ENCODE measurements at places on chromosomes 2 and 18.

DNA sequence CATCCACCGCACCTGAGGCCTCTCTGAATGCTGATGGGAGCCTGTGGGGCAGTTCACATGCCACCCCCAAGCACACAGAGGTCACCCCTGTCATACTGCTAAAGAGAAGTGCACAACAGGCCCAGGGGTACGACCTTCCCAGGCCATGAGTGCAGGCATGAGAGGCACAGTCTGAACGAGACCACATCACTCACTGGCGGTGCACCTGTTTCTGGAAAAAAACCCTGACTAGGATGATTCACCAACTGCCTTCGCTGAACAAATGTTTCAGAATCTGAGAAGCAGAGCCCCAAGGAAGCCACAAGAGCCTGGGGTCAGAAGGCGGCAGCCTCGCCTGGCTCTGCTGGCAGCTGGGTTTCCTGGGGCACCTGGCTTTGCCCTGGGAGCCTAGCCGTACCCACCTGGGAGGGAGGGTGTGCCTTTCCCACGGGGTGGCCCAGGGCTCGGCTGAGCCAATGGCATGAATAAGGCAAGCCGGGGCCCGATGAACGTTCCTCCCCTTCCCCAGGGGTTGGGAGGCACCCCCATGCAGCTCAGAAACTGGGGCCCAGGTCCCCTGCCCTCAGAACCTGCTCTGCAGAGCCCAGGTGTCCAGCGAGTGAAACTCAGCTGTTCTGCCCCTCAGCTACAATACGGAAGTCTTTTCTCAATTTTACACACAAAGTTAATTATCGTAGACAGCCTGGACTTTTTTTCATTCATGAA is 73.8 kb downstream of the HDAC4 start:
- DNase-seq, result peak; percentile 58

DNA sequence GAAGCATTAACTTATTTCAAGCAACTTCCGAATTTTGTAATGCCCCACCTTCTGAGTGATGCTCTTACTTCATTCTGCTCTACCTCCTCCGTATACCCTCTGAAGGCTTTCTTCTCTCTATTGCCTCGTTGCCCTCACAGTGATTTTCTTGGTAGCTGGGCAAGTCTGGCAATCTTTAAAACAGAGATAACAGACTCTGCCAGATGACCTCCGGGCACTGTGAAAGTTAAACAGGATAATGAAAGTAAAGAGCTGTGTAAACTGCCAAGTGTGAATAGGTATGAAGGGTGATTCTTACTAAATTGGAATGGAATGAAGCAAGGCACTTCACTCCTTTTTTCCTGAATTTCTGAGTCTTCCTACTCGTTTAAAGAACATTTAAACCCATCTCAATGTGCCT is 207.3 kb upstream of the GYPC start:
- no peak for DNase-seq

- no peak for DNase-seq
Measured at GRCh38 chr2:15579641-15580040, 12.0 kb upstream of the DDX1 start.

DNA sequence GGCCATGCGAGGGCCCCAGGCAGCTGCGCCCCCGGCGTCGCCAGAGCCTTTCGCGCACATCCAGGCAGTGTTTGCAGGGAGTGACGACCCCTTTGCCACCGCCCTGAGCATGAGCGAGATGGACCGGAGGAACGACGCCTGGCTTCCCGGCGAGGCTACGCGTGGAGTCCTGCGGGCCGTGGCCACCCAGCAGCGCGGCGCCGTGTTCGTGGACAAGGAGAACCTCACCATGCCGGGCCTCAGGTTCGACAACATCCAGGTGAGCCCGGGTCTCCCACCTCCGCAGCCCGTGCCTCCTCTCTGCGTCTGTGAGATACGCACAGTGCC is 8.9 kb downstream of the TRAPPC12 start:
- DNase-seq, result no peak

GRCh38 chr2:239106314-239106908 is 258.5 kb downstream of the TWIST2 start:
- no peak for DNase-seq

GRCh38 chr2:105842555-105842954 is 97.8 kb downstream of the NCK2 start:
- no peak for DNase-seq

- DNase-seq, result no peak
Measured at GRCh38 chr2:197893403-197894177, 89.2 kb downstream of the PLCL1 start.

DNA sequence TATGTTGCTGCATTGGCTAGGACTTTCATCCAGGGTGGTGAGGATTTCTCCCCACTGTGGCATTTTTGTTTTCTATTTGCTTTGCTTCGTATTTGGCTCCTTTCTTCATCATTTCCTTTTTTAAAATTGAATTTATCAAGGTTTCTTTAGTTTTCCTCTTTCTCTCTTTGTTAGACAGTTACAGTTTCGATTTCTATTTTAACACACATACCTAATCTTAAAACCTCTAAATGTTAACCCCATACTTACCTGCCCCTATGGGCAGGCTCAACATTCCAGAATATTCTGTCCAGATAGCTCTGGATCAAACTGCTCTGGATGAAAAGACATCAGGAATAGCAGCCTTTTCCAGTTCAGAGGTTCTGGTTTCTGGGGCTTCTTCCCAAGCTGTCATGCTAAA is 49.2 kb downstream of the DIPK1C start:
- no peak for DNase-seq

GRCh38 chr2:33681364-33681757 is 82.3 kb upstream of the FAM98A start:
- DNase-seq, result no peak

DNA sequence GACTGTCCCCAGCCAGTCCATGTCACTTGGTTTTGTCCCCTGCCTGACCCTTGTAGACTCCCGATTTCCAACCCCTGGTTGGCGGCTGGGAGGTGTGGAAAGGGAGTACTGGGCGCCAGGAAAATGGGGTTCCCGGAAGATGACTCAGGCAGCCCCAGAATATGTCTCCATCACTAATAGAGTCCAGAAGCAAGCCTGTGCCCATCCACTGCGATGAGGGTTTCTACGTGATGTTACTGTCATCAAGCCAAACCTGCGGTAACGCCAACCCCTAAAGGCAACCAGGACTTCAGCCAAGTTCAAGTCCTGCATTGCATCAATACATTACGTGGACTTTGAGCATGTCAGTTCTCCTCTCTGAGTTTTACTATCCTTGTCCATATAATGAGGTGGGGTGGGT is 62.0 kb upstream of the TAF1B start:
- no peak for DNase-seq

DNA sequence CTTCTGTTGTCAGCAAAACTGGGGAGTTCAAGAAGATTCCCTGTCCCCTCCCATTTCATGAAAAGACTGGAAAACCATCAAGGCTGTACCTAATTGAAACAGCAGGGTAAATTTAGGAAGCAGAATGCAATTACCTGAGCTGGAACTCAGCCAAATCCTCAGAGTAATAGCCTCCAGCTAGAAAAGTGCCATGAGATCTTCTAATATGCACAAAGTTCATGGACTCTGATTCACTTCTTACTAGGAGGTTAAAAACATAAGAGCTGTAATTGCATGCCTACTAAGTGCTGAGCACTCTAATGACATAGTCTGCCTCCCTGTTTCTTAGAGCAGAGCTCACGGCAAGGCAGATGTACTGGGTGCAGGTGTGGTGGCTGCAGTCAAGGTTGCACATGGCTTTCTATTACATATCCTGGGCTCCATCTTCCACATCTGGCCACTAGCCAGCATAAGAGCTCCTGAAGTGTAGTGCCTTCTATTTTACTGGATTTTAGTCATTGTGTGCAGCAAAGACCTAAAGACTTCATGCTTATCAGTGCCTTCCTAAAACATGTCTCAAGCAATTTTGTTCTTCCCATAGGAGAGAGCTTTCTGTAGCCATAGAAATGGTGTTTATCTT is 341.7 kb downstream of the PTPRM start:
- no peak for DNase-seq

DNA sequence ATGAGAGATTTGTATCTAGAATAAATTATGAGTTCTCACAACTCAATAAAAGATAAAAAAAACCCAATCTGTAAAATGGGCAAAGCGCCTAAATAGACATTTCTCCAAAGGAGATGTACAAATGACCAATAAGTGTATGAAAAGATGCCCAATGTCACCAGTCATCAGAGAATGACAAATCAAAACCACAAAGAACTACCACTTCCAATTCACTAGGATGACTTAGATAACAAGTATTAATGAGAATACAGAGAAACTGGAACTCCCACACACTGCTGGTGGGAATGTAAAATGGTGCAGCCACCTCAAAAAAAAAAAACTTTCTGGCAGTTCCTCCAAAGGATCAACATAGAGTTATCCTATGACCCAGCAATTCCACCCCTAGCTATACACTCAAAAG is 17.4 kb upstream of the COL6A3 start:
- DNase-seq, result no peak

GRCh38 chr2:104213758-104214157 is 640.2 kb upstream of the POU3F3 start:
- no peak for DNase-seq

DNA sequence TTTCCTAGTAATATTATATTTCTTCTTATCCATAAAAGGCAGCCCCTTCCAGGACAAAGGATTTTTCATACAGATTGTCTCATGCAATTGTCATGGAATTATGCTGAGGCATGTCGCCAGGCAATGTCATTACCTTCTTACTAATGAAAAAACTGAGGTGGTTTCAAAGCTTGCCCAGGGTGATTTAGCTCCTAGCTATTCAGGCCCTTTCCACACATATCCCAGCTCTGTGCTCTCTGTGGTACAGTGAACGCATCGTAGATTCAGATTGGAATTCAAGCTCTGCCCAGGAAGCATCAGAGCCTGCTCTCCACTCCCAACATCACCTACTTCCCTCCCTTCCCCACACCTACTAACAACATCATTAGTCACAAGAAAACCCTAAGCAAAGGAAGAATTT is 60.1 kb downstream of the ATP8B1 start:
- DNase-seq, result no peak

DNA sequence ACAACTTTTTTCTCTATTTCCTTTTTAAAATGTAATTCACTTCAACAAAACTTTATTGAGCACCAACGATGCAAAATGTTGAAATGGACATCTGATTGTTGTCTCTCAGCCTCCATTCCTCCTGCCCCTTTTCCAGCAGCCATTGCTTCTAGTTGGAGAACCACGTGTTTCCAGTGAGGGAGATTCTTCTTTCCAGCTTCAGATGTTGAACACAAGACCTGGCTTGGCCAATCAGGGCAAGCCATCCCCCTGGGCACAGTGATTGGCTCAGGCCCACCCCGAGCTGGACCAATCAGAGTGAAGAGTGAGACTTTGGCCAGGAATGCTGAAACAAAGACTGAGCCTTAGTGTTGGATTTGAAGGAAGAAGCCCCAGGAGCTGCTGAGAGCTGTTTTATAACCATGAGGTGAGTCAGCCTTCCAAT is 59.0 kb downstream of the E2F6 start:
- DNase-seq, result no peak

DNA sequence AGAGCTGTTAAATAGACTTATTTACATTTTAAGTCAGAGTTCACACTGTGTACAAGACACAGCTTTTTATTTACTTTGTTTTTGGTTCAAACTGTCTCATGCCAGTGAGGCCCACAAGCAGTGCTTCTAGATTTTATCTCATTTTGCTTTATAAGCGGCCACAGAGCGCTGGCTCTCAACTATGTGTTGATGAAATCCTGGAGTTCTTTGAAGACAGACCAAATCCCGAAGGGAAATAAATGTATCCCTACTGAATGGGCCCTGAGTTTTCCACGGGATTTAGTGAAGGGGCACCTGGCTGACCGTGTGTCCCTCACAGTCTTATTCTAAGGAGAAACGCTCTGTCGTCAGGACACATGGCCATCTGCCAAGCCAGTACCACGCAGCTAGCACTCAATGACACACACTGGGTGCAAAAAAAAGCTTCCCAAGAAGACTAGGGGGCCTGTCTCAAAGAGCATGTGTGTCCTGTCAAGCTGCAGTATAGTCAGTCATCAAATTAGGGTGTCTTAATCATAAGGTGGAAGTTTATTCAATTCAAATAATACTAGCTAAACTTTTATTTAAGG is 23.4 kb downstream of the LYPD1 start:
- no peak for DNase-seq

- DNase-seq, result no peak
Measured at GRCh38 chr2:205776139-205776538, 93.8 kb downstream of the NRP2 start.

DNA sequence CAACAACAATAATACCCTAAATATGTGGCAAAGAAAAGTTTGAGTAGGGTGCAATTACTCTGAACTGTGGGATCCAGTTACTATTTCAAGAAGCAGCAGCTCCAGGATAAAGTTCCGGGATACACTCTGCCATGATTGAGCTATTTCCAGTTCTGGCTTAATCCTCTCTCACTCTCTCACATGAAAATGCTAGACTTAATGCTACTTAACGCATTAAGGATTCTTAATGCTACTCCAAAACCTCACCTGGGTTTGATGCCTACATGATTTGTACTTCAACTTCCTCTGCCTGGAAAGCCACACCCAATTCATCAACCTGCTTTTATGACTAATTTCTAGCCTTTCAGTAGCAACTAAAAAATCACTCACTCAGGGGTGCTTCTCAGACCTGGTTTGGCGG is 151.1 kb upstream of the HNMT start:
- DNase-seq, result no peak

- DNase-seq, result no peak
Measured at GRCh38 chr2:88082781-88083180, 15.2 kb downstream of the SMYD1 start.

DNA sequence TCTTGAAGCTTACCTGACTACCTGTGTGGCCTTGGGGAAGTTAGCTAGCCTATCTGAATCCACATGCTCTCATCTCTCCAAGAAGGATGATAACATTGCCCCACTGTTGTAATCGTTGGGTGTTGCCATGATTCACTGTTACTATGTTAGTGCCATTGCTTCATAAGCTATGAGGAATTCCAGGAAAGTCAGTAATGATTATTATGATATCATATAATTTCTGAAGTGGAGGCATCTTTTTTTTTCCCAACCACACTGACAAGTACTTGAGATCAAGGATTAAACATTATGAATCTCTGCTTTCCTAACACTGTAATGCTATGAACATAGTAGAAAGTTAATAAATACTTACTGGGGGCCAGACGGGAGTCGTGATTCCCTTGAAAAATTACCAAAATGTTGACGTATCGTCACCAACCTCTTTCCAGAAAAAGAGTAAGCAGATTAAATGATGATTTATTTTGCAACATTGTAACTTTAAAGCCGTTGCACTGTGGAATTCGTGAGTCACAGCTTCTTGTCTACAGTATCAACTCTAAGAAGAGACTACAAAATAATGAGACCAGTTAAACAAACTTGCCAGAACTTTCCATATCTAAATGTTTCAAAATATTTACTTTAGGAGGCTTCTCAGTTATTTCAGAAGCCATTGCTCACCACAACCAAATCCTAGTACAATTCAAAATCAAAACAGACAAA is 459.9 kb downstream of the PIK3C3 start:
- no peak for DNase-seq

DNA sequence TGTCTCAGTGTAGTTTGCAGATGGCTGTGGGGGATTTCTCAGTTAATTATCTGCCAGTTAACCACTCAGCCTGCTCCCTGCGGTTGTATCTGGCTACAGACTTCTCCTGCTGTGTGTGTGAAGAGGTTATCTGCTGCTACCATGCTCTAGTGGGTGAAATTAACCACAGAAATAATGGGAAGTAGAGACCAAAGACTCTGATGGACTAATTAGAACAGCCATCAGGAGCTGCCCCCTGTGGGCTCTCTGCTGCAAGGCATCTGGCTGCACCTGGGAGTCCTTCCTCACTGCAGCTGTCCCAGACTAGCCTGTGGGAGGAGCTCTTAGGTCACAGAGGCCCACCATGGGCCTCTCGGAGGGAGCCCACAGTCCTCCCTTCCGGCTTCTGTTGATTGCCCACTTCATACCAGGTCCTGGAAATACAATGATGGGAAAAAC is 66.6 kb downstream of the CTIF start:
- no peak for DNase-seq

GRCh38 chr2:238466243-238466756 is 39.6 kb downstream of the ASB1 start:
- DNase-seq, result no peak
